ENCODE measurements at places on chromosomes 13 and 19. TPM values are rescaled to one million over a fixed set of nuclear protein-coding genes. Genes with fewer than 3 reads are reported as not detected.

The TGDS gene
- total RNA-seq, result 23.8 TPM

- DNase-seq, result no peak
These were observed at the start of gene CBLC for GRCh38 chr19:44777715-44778347. TSS of gene CBLC (plus strand) at chr19:44777890. CDS start at chr19:44777932, 42 bp downstream.

The BEST2 gene
- not detected for total RNA-seq

GRCh38 chr19:16525751-16526481 is 16.3 kb downstream of the CHERP start:
- DNase-seq, result no peak

DNA sequence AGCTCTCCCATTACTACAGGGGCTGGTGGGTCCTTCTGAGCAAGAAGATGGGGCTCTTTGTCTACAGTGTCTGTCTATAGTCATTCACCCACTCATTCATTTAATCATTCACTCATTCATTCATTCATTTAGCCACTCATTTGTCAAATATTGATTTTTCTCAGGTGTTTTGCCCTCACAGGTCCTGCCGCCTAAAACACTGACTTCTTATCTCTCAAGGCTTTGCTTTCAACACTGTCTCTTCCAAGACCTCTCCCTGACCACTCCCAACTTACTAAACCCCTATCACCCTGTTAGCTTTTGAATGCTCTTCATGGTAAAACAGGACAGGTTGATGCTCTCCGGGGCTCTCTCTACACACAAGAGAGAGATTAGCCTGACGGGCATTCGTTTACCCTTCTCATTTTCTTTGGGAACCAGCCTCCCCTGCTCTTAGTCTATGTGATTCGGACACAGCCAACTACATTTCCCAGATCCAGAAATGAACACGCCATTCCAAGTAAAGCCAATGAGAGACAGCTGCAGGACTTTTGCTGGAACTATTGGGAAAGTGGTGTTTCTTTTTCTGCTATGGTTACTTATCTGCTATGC is 22.7 kb downstream of the FAM187B start:
- no peak for DNase-seq

The EDDM13 gene
- 0.85 TPM for total RNA-seq

The ICAM4 gene
- total RNA-seq, result 3.1 TPM

The SIGLEC5 gene
- total RNA-seq, result 0.90 TPM

Measured in thymus (tissue), 14 donors.